Fibroblast of skin of left biceps (primary cell): ENCODE measurements at places on chromosomes 4 and X.

DNA sequence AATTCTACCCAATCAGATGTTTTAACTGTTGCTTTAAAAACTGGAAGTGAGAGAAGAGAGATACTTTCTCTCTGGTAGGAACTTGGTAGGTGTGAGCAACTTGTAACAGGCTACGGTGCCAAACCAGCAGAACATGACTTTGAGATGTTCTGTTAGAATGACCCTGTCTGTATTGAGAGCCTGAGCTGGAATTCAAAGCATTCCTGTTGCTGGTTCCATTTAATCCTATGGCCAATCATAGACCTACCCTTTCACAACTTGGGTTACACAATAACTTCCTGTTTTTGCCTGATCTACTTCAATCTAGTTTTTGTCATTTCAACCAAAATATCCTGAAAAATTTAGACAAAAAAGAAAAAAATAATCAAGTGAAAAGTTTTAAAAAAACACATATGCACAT, 1.7 kb upstream of the PRRG1 start:
- DNase-seq: peak; percentile 25

GRCh38 chr4:73743795-73744194, 3.4 kb downstream of the CXCL8 start:
- DNase-seq: no peak

- DNase-seq: no peak
These were observed 374.8 kb downstream of the PDGFC start for GRCh38 chr4:156596706-156597329.

DNA sequence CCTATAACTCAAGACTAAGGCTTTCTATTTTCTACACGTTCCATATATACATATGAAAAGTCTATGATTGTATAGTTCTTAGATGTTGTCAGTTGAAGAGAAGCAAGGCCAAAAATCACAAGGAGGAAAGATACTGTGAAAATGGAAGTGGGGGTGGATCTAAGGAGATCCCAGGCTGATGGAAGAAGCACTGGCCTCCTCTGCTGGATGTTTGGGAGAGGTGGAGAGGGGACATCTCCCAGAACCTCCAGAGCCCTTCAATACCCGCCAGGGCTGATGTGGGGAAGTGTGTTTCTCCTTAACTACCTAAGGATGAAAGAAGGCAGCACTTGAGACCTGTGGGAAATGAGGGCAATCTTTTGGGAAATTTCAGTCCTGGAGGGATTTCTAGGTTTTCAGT, 67.4 kb downstream of the RASGEF1B start:
- no peak for DNase-seq

GRCh38 chrX:106391284-106391911, 220.4 kb upstream of the RADX start:
- no peak for DNase-seq

DNA sequence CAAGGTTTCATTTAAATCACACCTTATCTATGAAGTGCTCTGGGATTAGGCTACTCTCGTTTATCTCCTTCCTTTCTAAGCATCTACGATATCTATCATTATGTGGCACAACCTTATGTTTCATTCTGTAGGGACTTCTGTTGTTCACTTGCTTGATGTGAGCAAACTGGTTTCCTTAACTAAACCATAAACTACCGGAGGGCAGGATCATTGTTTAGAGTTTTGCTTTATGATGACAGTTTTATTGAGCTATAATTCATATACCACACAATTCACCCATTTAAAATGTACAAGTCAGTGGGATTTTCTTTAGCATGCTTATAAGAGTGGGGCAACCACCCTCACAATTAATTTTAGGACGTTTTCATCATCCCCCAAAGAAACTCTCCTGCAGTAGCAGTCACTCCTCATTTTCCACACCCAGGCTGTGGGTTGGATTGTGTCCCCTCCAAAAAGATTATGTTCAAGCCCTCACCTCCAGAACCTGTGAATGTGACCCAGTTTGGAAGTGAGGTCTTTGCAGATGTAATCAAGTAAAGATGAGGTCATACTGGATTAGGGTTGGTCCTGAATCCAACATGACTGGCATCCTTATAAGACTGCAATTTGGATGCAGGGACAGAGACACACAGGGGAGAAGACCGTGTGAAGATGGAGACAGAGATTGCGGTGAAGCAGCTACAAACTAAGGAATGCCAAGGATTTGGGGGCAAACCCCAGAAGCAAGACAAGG, 42.1 kb upstream of the SH3RF1 start:
- DNase-seq: no peak

DNA sequence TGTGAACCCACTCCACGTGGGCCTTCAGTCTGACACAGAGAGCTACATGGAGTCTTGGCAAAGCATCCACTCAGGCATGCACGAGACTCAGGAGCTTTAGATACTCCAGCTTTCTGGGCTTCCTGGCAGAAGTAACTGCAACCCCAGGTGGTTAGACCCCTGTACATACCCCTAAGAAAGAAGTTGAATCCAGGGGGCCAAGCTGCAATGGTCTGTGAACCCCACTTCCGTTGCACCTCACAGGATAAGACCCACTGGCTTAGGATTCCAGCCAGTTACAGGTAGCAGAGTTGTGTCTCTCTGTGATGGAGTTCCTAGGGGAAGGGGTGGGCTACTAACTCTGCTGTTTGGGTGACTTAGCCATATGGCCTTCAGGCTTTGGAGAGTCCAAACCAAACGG, 21.4 kb upstream of the FAAH2 start:
- DNase-seq: no peak

DNA sequence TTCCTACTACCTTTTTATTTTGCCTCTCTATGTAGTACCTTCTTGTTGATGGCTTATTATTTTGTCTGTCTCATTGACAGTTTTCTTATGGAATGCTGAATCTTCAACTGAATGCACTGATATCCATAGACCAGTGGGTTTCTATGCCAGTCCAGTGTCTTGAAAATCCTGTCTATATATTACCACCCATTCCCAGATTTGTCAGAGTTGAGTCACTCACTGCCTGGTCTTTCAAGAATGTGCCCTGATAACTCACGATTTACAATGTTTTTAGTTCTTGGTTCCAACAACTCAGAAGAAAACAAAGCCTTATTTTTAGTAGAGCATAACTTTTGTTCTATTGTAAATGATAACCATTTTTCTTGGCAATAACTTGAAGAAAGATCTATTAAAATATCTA, 606.0 kb upstream of the PITX2 start:
- DNase-seq: no peak

DNA sequence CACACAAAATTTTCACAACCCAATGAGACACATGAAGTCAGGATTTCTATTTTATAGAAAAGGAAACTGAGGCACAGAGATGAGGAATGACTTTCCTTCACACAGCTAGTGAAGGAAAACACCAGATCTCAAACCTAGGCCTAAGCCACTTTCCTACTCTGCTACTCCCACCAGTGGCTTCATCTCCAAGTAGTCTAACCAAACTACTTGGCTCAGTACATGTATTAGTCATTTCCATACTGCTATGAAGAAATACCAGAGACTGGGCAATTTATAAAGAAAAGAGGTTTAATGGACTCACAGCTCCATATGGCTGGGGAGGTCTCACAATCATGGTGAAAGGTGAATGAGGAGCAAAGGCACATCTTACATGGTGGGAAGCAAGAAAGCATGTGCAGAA, 196.6 kb downstream of the EVC2 start:
- no peak for DNase-seq

GRCh38 chr4:52840531-52841370, 21.4 kb upstream of the RASL11B start:
- no peak for DNase-seq

GRCh38 chr4:83873996-83874395, 338.1 kb downstream of the GPAT3 start:
- DNase-seq: no peak

DNA sequence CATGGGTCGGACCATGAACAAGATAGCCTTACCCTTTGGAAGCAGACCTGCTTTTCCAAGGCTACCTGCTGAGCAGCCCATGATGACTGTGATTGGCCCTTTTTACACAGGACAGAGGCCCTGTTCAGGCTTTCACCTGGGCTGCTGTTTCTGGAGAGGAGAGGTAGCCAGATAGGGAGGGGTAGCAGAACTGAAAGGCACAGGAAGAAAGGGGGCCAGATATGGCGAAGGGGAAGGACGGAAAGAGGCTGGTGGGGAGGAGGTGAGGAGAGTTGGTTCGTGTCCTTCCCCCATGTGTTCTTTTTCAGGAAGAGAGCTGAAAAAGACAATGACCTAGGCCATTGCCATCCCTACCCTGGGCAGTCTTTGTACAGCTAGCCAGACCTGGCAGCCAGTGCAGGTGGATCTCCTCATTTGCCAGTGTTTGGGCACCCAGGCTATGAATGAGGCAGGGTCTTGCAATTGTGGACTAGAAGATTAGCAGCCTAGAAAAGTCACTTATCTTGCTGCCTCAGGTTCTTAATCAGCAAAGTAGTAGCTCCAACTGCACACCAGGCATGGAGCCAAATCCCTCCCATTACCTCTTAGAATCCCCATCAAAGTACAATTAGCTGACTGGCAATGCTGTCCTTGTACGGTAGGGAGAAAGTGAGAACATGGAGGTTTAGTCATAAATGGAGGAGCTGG, 139.6 kb downstream of the AMMECR1 start:
- DNase-seq: no peak

DNA sequence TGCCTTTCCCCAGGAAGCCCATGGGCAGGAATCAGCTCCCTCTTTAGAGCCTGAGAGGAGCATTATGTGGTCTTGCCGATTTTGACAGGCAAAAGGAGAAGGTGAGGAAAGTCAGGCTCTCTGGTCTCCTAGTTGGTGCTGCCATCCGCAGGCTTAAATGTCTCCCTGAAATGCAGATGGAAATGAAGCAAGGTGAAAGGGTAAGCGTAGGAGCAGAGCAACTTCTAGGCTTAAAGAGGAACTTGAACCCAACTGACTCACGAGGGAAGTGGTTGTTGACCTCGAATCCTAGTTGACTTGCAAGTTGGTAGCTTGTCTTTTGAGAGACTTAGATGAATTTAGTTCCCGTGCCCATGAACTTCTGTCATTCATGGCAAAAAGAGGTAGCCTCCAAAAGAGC, 205.9 kb downstream of the PTTG2 start:
- DNase-seq: no peak

DNA sequence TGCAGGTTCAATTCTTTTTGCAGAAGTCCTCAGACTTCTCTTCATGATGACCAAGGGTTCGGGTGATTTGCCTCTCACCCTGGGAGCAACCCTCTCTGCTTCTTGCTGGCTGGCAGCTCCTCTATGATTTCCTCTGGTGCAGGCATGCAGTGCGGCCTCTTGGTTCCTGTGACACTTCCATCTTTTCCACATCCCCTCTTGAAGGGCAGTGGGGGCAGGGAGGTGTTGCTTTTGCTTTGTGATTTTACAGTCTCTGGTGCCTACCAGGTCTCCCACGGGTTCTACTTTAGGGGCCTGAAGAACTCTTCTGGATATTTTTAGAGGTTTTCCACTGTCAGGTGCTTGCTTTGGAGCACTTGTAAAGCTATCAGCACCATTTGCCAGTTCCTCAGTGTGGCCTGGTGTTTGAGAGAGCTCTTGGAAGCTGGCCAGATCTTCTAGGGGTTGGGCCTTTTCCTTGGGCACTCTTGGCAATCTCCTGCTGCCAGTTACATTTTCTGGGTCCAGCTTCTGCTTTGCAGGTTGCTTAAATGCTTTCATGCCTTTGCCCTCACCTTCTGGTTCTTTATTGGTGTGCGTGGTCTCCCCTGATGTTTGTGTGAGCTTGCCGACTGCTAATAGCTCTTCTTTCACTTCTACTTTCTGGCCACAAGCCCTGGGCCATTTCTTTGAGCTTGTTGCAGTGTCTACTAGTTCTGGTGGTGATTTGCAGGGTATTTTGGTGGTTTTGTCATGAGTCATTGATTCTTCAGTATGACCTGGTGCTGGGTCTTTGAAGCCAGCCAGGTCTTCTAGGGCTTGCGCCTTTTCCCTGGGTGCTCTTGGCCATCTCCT, 11.5 kb upstream of the CHST7 start:
- no peak for DNase-seq

DNA sequence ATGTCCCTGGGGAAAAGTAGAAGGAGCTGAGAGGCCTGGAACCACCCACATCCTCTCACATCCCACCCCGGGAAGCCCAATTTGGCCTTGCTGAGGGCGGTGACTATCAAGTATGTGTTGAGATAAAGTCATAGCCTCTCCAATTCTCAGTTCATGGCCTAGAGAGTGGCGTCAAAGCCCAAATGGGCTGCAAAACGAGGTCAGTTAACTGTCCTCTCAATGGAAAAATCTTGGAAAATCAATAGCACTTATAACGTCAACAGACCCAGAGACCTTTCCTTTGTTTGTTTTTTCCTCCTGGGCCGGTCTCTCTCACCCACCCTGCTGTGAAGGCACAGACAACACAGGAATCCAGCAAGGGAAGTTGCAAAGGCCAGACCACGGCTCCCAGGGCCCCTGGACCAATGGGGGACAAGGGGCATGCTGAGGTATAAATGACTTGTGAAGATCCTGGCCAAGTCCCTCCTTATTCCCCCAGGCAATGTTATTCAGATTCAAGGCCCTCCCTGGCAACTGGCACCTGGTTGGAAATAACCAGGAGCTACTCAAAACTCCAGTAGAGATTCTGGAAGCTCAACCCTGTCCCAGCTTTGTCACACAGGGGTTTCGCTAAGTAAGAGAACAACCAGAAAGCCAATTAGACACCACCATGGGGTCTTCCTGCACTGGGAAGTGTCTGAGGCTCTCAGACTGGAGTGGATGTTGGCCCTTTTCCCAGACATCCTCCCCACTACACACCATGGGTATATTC, 38.6 kb downstream of the TSC22D3 start:
- no peak for DNase-seq

DNA sequence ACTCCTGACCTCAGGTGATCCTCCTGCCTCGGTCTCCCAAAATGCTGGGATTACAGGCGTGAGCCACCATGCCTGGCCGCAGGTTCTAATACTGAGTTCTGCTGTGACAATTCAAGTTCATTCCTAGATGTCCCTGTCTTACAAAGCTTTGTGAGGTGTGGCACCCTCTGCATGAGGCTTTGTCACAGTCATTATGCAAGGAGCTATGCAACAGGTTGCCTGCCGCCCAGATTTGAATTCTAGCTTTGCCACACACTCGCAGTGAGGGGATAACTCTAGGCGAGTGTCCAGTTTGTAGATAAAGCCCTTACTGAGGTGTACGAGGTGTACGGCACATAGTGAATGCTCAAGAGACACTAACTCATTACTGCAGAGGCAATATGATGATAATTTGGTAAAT, 3.5 kb downstream of the CCDC110 start:
- no peak for DNase-seq

DNA sequence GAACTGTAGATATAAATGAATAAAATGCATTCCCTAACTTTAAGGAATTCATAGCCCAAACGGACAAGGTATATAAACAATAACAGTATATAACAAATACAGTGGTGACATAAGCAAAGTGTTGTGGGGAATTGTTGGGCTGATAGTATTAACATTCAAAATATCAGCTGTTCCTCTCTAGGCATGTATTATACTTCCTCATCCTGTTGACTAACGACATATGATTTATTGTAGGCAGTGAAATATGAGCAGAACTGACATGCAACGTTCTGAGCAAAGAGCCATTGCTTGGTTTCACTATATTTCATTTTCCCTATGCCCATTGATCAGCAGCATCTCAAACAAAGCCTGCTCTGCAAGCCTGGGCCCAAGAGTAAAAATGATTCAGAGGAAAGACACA, 143.9 kb downstream of the PTCHD1 start:
- DNase-seq: no peak

GRCh38 chrX:86805241-86805640, 657.0 kb downstream of the DACH2 start:
- DNase-seq: no peak
